ENCODE measurements at places on chromosomes 12 and 14. TPM values are rescaled to one million over a fixed set of nuclear protein-coding genes. Genes with fewer than 3 reads are reported as not detected.

DNA sequence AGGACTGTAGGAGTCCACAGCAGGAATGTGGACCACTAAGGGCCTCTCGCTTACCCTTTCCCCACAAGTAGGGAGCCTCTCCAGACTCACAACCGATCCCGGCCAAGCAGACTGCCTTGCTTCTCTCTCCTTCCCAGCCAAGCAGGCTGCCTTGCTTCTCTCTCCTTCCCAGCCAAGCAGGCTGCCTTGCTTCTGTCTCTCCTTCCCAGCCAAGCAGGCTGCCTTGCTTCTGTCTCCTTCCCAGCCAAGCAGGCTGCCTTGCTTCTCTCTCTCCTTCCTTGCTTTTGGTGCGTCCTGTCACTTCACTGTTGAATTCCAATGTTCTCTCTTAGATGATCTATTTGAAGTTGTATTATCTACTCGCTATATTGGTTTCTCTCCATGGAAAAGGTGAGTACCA, 32.6 kb upstream of the CCND2 start:
- H3K36me3 ChIP-seq: no peaks in the 10 kb centered on the region
- H3K4me1 ChIP-seq: no peaks in the 10 kb centered on the region

DNA sequence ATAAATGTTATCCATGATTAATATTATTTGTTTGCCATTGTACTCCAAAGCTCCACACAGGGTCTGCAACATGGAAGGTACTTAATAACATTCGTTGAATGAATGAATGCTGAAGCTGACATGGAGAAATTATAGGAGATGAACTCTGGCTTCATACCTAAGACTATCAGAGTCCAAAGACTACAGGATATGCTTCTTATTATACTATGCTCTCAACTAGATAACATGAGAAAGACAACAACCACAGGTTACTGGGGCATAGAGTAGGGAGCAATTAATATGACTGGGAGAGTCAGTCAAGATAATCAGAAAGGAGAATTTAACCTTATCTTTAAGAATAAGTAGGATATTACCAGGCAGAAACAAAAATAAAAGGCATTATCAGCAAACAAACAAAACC, 236.3 kb upstream of the SOX5 start:
- no peaks in the 10 kb centered on the region for H3K27me3 ChIP-seq
- H3K4me3 ChIP-seq: no peak overlapping the region
- no peak for DNase-seq
- H3K27ac ChIP-seq: no peak overlapping the region
- no peaks in the 10 kb centered on the region for H3K36me3 ChIP-seq
- H3K4me1 ChIP-seq: no peaks in the 10 kb centered on the region

DNA sequence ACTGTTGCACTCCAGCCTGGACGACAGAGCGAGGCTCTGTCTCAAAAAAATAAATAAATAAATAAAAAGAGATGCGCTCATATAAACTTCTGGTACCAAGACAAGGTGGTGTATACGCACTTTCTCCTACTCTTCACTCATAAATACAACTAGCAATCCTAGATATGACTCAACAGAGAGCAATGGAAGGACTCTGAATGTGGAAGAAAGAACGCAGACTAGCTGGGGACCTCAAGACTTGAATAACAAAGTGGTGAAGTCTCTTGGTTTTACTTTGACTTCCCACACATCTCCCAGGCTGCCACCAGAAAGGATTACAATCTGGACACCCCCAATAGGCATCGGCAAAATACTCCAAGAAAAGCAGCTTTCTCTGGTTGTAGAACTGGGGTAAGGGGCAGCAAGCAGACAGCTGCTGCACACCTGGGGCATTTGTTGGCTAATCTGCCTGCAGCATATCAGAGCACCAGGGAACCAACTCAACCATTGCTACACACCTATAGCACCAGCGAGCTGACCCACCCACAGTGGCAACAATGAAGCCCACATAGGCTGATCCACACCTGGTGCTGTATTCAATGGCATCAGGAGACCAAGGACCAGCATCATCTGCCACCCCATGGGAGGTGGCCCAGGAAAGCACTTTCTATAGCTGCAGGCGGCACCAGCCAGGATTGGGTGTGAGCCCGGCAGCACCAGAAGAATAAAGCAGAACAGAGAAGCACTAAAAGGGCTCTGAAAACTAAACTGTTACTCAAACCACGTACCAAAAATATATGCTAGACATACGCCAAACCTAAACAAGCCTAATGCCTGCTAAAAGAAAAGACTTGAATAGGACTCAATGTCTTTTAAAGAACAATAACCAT, 1231.7 kb upstream of the TMEM132C start:
- DNase-seq: no peak
- H3K36me3 ChIP-seq: no peaks in the 10 kb centered on the region
- H3K27me3 ChIP-seq: no peaks in the 10 kb centered on the region
- no peak overlapping the region for H3K27ac ChIP-seq
- H3K4me1 ChIP-seq: no peaks in the 10 kb centered on the region

DNA sequence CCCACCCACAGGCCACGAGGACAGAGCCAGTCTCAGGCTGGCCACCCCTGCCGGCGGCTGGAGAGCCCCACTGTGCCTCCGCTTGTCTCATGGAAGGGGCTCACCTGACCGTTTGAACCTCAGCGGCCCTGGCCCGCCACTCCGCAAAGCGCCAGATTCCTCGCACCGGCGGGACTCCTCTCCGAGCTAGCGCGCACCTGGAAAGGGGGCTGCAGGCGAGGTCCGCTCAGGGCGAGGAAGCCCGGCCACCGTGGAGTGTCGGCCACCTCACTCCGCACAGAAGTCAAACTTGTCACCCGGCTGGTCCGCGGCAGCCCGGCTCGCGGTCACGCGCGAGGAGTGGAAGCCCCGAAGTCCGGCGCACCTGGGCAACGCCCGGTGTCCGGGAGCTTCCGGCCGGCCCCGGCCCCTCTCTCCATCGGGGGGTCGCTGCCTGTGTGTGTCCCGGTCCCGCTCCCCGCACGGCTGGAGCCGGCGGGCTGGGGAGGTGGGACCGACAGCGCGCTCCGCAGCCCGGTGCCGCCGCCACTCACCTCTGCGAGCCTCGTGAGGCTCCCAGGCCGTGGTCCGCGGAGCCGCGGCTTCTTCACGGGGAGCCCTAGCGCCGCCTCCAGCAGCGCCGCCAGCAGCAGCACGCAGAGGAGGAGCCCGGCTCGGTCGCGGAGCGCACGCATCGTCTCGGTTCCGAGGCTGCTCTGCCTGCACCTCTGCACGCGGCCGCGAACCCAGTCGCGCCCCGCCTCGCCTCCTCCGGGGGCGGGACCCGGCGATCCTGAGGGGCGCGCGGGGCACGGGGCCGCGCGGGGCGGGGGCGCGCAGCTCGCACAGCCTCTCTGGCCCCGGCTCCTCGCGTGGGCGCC, at the start of gene ISM2:
TSS of gene ISM2 (minus strand) at position 697 of the 860 bp plus-strand sequence. CDS start at position 674, 23 bp downstream.
- DNase-seq: peak; percentile 28
- peaks cover 8% of the 10 kb centered on the region for H3K4me1 ChIP-seq

- no peaks in the 10 kb centered on the region for H3K27me3 ChIP-seq
- DNase-seq: no peak
- H3K4me3 ChIP-seq: no peak overlapping the region
- no peaks in the 10 kb centered on the region for H3K4me1 ChIP-seq
- H3K27ac ChIP-seq: no peak overlapping the region
These were observed 116.2 kb upstream of the SLC38A4 start for GRCh38 chr12:46941981-46942380.

DNA sequence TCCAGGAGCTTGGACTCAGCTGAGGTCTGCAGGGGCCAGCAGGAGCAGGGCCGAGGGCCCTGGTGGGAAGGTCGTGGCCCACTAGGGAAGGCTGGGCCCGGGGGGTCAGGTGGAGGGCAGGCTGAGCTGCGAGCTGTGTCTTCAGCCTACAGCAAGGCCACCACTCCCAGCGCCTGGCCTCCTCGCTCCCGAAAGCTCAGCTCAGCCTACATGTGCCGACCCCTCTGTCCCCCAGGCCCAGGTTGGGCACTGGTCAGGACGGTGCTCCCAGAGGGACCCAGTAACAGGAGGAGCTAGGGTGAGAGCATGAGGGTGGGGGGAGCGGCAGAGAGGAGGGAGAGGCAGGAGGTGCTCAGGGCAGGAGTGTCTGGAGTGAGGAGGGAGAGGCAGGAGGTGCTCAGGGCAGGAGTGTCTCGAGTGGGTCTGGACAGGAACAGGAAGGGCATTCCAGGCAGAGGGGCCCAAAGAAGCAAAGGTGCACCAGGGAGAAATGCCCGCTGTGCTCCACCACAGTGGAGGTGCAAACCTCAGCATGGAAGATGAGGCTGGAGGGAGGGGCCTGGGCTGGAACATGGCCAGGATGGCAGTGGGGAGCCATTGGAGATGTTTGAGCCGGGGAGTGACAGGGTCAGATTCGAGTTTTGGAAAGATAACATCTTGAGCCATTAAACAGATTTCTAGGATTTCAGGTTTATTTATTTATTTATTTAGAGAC, 29.1 kb upstream of the GPR132 start:
- DNase-seq: no peak
- no peaks in the 10 kb centered on the region for H3K36me3 ChIP-seq
- no peak overlapping the region for H3K4me3 ChIP-seq
- no peaks in the 10 kb centered on the region for H3K27me3 ChIP-seq

DNA sequence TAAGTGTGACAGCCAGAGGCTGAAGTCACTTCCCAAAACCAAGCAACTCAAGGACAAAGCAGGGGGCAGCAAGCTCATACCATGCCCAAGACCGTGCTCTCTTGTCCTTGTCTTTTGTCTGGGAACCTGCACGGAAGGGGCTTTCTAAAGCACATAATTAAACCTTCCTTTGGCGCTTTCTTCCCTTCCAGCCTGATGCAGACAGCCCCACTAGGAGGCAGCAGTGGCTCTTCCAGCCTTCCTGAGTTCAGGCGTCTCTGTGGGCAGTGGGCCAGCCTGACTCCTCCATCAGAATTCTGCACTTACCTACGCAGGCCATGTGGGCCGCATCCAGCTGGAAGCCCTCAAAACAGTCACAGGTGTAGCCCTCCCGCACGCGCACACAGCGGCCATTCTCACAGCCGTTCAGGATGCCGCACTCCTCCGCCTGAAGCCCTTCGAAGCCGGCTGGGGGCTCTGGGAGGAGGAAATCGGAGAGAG, 7.6 kb downstream of the ISCA2 start:
- H3K27ac ChIP-seq: no peak overlapping the region
- H3K4me3 ChIP-seq: no peak overlapping the region
- DNase-seq: no peak

GRCh38 chr12:88889326-88890110, 309.2 kb upstream of the KITLG start:
- DNase-seq: no peak
- no peaks in the 10 kb centered on the region for H3K4me1 ChIP-seq
- H3K27me3 ChIP-seq: no peaks in the 10 kb centered on the region
- H3K36me3 ChIP-seq: no peaks in the 10 kb centered on the region
- no peak overlapping the region for H3K27ac ChIP-seq
- no peak overlapping the region for H3K4me3 ChIP-seq

GRCh38 chr14:88305528-88306322, 17.3 kb downstream of the KCNK10 start:
- H3K4me1 ChIP-seq: no peaks in the 10 kb centered on the region
- no peaks in the 10 kb centered on the region for H3K27me3 ChIP-seq
- no peak overlapping the region for H3K4me3 ChIP-seq
- no peak for DNase-seq
- no peak overlapping the region for H3K27ac ChIP-seq

DNA sequence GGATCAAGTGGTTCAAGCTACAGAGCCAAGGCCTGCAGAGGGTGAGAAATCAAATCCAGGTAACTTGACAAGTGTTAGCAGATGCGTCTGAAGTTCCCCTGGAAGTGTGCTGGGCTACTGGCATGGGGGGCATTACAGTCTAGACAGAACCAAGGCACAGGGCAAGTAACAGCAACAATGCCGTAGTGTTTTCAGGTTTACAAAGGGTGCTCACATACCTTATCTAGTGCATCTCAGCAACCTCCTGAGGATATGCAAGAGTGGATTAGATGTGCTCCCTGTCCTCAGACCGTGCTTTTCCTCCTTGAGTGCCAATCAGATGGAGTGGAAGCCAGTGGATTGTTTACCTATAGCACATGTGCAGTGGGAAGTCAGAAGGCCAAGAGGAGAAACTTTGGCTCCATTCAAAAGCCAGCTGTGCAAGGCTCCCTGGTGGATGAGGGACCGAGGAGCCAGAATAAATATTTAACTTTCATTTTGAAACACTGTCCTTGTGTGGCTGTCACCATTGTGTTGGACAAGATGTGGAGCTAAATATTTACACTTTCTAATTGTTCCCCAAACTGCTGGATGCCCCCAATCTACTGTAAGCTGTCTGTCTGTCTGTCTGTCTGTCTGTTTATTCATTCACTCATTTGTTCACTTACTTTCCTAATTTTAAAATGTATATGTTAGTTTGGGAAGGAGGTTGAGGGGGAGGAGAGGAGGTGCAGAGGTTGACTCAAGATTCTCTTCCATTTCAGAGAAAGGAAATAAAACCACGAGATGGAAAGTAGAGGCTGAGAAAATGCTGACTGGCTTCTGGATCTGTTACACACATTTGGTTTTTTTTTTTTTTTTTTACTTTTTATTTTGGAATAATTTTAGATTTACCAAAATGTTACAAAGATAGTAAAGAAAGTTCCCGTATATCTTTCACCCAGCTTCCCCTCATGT, 184.0 kb upstream of the PARP11 start:
- H3K4me3 ChIP-seq: no peak overlapping the region
- H3K27ac ChIP-seq: no peak overlapping the region
- peaks cover 6% of the 10 kb centered on the region for H3K4me1 ChIP-seq
- no peaks in the 10 kb centered on the region for H3K36me3 ChIP-seq
- DNase-seq: no peak

DNA sequence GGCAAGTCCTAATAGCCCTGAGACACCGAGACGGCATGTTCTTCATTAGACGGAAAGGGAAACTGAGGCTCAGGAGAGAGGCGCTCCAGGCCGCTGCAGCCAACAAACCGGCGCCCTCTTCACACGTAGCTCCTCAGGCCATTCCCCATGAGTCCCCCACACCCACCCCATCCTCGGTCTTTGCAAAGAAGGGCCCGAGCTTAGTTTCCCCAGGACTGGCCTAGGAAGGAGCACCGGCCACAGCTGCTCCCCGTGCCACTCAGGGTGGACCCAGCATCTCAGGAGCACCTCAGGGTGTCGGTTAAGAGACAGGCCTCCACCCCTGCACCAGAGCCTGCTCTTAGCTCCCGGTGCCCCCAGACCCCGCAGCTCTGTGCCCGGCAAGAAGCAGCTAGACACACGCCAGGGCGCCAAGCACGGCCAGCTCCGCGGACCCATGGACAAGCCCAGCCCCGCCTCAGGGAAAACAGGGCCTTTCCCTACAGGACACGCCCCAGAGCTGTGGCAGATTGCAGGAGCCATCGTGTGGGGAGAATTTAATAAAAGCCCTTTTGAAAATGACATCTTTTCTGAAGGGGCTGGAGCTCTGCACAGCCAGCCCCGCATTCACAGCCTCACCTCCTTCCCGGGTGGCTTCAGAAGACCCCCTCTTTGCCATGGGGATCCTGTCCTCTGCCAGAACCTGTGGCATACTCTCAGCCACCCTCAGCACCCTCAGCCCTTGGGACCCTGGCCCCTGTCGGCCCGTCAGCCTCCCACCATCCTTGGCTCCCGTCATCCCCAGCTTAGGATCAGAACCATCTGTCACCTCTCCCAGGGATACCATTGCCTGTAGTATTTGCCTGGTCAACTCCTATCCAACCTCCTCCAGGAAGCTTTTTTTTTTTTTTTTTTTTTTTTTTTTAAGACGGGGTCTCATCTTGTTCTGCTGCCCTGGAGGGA, 59.7 kb downstream of the LGMN start:
- no peak overlapping the region for H3K27ac ChIP-seq
- no peak for DNase-seq
- H3K27me3 ChIP-seq: no peaks in the 10 kb centered on the region
- H3K36me3 ChIP-seq: peaks cover 13% of the 10 kb centered on the region

Gene NOXRED1
- polyA plus RNA-seq: not detected

Gene KRT6B
- polyA plus RNA-seq: not detected

Gene MIP
- polyA plus RNA-seq: 0.09 TPM

Gene CTSG
- not detected for polyA plus RNA-seq

Gene AMN
- 2.1 TPM for polyA plus RNA-seq

Gene LYZ
- 7.7 TPM for polyA plus RNA-seq

Gene KLRC4
- polyA plus RNA-seq: not detected

Gene ENDOU
- polyA plus RNA-seq: not detected

Gene RTL1
- polyA plus RNA-seq: not detected

Gene KLRG1
- 161 TPM for polyA plus RNA-seq
